ENCODE measurements at places on chromosomes 7 and 10.

GRCh38 chr7:18102576-18102975 lies 74.9 kb upstream of the PRPS1L1 start:
- DNase-seq = no peak

- no peak for DNase-seq
Observed at GRCh38 chr7:29096446-29096730, 49.9 kb downstream of the CPVL start.

DNA sequence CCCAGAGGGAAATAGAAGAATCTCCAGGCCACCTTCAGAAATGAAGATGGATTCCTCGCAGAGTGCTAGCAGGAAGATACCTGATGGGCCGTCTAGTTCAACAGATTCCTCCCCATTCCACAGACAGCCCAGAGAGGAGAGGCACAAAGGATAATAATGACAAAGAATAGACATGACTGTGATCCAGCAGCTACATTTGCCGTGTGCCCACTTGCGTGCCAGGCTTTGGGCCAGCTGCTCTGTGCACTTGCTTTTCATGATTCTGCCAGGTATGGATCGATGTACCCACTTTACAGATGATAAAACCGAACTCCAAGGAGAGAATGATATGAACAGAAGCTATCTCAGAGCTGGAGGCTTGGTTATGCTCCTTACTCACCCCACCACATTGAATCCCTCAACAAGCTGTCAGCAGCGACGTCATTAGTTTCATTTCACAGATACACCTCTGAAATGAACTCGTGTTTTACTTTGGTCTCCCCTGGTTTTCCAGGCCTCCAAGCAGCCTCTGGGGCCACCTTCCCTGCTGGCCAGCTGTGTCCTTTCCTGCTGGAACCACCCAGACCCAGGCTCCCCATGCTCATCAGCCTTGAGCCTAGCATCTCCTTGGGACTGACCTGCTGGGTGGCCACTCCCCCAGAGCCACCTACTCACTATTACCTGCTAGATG lies 11.9 kb upstream of the WDFY4 start:
- no peak for DNase-seq

- no peak for DNase-seq
Observed at GRCh38 chr7:128804484-128804883, 12.7 kb downstream of the CCDC136 start.

DNA sequence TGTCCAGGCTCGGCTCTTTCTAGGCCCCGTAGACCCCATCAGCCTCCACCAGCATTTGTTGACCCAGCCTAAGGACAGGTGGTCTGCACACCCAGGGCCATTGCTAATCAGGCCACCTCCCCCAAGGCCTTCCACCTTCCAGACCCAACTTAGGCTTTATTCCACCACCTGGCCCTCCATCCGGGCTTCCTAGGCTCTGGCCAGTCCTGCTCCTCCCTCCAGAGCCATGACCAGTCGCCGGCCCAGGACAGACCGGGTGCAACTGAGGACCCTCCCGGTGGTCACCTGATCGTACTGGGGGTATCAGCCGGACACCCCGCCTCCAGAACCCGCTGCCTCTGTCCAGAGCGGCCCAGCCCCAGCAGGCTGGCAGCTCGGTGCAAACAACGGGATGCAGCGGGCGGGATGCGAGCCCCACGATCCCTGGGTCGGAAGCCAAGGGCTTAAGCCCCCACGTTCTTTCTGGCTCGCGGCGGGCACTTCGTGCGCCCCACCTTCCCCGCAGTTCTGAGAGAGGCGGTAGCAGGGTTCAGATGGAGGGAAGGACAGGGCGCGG lies 545 bp downstream of the NACAD start:
- DNase-seq = no peak

GRCh38 chr10:131722525-131723264 lies 178.1 kb upstream of the PPP2R2D start:
- no peak for DNase-seq

- peak; percentile 90 for DNase-seq
Observed at GRCh38 chr7:17408245-17408903, 109.9 kb downstream of the AHR start.

GRCh38 chr10:33547976-33548375 lies 213.5 kb upstream of the NRP1 start:
- DNase-seq = no peak

GRCh38 chr7:155344270-155344617 lies 46.6 kb downstream of the INSIG1 start:
- DNase-seq = no peak

GRCh38 chr7:17370901-17371585 lies 72.6 kb downstream of the AHR start:
- no peak for DNase-seq

GRCh38 chr7:44881066-44881600 lies 4.2 kb downstream of the PURB start:
- no peak for DNase-seq

DNA sequence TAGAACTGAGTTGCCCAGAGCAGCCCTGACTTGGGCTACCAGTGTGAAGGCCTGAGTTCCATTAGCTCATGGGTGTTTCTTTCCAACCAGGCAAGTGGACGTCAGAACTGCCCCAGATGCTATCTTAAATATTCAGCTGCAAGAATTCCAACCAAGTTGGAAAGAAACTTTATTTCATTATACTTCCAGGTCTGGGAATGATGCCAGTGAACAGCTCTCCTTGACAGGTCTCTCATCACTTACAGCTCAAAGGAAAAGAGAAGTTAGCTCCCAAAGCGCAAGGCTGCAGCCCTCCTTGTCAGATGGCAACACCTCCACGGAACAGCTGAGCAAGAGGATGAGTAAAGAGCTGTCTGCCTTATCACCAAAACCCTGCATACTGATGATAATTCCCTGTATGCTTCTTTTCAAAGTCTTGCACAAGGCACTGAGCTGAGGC lies 255.5 kb upstream of the AOAH start:
- no peak for DNase-seq

DNA sequence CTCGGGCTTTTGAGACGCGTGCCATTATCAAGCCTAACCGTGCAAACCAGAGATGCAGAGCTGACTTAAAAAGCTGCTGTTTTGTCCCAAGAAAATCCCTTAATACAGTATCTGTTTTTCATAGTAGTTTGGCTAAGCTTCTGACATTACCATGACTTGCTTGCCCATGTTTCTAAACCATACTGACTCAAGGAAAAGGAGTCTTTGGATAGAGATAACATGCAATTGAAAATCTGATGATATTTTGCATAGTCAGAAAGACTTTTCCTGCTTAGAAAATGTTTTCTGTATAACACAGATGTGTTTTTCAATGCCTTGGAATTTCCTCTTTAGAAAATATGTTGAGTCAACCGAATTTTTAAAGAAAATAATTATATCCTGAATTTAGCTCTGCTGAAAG lies 21.5 kb upstream of the AKR1E2 start:
- DNase-seq = no peak

DNA sequence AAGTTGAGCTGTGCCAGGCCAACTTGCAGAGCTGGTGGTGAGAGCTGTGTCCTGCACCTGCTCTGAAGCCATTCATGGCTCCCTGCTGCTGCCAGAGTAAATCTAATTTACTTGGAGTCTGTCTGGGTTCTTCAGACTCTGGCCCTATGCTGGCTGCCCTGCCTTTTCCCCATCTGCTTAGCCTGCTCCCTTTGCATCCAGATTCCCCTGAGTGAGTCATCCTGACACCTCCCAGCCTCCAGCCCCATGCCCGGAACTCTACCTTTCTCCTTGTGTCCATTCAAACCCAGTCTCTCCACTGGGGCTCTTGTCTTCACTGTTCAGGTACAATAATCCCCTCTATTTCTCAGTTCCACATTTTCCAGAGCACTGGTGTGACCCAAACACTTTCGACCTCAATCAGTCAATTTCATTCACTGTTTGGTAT lies 434.4 kb upstream of the ZMIZ1 start:
- no peak for DNase-seq

GRCh38 chr10:47173929-47174442 lies 126.0 kb upstream of the GDF10 start:
- no peak for DNase-seq

DNA sequence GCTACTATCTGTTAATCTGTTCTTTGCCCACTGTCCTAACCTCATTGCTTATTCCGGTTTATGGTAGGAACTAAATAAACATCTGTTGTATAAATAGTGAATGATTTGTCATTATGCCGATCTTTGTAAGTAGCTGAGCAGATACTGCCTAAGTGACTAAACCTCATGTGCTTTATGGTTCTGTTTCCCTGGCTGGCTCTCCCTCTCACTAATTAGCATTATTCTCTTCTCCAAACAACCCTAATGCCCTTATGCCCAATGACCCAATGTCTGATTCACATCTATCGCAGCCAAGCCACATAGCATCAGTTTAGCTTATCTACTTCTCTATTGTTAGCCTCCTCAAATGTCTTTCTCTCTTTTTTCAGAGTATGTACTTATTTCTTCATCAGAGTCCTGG lies 462.3 kb upstream of the POT1 start:
- DNase-seq = no peak

DNA sequence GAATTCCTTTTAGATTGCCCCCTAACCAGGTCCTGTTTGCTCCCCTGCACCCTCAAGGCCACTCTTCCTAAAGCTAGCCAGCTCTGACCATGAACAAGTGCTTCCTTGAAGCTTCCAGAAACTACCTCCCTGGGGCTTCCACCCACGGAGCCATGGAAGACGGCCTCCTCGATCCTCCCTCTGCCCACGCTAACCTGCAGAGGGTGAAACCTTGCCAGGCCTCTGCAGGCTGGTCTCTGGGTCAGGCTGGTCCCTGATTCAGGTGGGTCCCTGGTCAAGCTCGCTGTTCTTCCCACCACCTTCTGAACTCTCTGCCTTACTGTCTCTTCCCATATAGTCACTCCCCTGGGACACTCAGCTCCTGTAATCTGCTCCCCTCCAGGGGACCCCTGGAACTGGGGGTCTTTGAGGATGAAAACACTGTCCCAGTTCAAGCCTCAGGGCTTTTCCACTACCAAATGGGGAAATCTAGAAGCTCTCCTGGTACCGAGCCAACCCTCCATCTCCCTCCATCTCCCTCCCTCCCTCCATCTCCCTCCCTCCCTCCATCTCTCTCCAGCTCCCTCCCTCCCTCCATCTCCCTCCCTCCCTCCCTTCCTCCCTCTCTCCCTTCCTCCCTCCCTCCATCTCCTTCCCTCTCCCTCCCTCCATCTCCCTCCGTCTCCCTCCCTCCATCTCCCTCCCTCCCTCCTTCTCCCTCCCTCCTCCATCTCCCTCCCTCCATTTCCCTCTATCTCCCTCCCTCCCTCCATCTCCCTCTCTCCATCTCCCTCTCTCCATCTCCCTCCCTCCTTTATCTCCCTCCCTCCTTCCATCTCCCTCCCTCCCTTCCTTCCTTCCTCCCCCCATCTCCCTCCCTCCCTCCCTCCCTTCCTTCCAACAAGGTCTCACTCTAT lies 2.9 kb downstream of the MLXIPL start:
- DNase-seq = no peak

DNA sequence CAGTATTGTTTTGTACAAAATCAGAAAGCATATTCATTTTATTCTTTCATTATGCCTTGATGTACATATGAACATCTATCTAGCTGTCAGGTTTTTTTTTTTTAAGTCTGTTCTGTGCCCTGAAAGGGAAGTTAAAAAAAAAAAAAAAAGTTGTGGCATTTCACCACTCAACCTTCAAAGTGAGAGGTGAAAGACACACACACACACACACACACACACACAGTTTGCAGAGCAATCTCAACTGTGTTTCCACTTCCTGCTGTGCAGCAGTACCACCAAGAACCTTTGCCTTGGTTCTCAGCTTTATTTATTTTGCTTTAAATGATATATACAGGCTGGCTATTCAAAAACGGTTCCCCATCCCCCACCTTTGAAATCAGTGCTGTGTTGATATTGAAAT lies 955.6 kb downstream of the GATA3 start:
- DNase-seq = no peak

DNA sequence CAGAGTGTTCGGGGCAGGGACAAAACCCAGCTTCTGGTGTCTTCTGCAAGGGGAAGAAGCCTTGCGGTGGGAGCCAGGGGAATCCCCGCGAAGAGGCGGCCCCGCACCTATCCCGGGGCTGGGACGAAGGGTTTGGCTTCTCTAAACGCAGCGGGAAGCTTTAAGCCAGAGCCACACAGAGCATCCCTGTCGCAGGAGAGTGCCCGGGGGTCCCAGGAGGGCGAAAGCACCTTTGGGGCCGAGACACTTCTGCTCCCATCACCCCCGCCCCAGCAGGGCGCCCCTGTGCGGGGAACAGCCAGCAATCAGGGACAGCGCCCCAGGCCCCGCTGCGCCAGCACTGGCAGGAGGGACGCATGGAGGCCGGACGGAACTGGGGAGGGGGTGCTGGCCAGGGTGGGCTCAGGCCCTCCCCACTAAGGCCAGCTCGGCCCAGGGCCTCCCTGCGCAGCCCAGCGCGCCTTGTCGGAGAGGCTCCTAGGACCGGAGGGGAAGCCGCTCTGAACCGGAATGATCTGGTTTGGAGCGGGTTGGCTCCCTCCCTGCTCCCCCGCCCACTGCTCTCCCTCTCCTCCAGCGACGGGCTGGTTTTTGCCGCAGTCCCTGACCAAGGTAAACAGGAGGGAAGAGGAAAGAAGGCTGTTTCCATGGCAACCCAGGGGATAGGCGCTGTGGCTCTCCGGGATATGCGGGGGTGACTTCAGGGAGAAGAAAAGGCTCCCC lies 63.9 kb downstream of the TMEM209 start:
- no peak for DNase-seq

DNA sequence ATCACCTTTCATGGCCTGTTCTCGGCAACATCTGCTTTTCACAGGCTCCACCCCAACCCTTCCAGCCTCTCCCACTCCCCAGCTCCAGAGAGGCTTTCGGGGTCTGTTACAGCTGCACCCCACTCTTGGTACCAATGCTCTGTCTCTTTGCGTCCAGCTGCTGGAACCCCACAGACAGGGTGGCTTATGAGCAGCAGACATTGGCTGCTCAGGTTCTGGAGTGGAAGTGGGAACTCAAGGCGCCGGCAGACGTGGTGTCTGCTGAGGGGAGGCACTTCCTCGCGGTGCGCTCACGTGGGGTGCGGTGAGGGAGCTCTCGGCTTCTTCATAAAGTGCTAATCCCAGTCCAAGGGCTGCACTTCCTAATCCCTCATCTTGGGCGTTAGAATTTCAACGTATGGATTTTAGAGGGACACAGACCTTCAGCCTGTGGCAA lies 185.7 kb downstream of the ELFN1 start:
- DNase-seq = no peak

GRCh38 chr7:70719125-70719524 lies 412.8 kb upstream of the GALNT17 start:
- no peak for DNase-seq

GRCh38 chr10:92760609-92761008 lies 70.9 kb downstream of the HHEX start:
- DNase-seq = no peak

- DNase-seq = peak; percentile 39
Observed at GRCh38 chr10:25226775-25227682, 52.2 kb downstream of the GPR158 start.

DNA sequence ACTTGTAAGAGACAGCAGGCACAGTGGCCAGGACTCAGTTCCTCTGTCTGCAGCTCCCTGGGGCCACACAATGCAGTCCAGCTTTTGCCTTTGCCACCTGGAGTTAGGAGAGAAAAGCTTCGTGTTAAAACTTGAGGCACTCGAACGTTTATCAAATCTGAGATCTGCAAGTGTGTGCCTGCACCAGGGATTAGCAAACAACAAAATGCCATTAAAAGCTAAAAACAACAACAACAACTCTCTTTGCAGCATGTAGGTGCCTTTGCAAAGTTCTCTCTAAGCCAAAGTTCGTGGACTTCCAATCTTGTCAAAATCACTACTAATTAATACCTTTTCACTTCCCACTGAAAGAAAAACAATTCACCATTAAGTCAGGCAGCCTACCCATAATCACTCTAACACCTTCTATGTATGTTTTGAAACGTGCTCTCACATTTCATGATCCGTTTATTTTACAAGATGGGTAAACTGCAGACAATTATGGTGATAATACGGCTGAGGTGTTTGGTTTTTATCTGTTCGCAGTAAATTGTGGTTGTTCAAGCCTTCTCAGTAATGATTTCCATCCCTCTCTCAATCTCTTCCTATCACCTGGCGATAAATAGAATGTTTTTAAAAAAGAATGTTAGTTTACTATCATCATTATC lies 36.2 kb upstream of the SDK1 start:
- DNase-seq = no peak

Data from AML-193 (cell line).